Ovary (tissue), 10 donors: ENCODE measurements at places on chromosomes 5 and 9. TPM values are rescaled to one million over a fixed set of nuclear protein-coding genes. Genes with fewer than 3 reads are reported as not detected.

GRCh38 chr5:1436681-1437080, 8.6 kb downstream of the SLC6A3 start:
- DNase-seq: no peak

Gene TLX3
- total RNA-seq: not detected

Gene NOXA1
- 10.3 TPM for total RNA-seq

DNA sequence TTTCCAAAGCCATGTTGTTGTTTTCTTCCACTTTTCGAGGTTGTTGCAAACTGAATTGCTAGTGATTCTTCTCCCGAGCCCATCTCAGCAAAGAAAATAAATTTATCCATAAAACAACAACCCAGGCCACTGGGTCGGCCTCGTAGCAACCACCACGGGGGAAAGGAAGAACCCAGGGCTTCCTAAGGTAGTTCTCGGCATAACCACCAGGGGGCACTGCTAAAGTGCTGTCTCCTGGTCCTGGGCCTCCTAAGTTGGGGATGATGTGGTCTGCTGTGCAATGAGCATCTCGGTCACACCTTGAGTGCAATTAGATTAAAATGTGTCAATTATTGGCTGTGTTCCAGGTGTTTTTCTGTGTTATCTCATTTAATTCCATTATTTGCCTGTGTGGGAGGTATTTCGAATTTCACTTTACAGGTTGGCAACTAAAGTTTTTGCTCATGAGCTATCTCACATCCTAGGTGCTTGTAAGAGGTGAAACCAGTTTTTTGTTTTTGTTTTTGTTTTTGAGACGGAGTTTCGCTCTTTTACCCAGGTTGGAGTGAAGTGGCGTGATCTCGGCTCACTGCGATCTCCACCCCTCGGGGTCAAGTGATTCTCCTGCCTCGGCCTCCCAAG, 102.8 kb upstream of the DAP start:
- DNase-seq: no peak

Gene RECK
- 13.3 TPM for total RNA-seq

- no peak for DNase-seq
Measured at GRCh38 chr5:84191281-84191680, 193.4 kb downstream of the EDIL3 start.

Gene WWC1
- 14.0 TPM for total RNA-seq

DNA sequence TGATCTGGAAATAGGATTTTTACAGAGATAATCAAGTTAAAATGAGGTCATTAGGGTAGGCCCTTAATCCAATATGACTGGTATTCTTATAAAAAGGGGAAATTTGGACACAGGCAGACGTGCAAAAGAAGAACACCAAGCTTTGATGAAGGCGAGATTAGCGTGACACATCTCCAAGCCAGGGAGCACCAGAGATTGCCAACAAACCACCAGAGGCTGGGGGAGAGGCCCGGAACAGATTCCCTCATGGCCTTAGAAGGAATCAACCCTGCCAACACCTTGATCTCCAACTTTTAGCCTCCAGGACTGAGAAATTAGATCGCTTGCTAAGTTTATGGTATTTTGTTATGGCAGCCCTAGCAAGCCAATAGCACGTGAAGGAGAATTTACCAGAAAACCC, 10.8 kb upstream of the ARSI start:
- no peak for DNase-seq

GRCh38 chr5:56831773-56832172, 16.4 kb downstream of the MAP3K1 start:
- no peak for DNase-seq

GRCh38 chr5:81756016-81756415, 5.1 kb upstream of the SSBP2 start:
- no peak for DNase-seq

DNA sequence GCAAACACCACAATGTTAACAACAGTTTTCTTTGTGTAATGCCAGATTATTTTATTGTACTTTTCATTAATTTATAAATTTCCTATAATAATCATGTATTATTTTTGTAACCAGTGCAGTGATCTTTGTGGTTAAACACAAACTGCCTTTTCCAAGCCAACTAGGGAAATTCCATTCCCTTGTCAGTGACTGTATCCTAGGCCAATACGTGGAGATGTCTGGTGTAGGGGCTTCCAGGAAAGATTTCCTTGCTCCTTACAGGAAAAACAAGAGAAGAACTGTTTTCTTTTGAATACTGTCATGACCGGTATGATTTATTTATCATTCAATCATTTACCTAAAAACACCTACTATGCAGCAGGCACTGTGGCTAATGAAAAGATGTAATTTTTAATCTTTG, 31.4 kb downstream of the FANCC start:
- no peak for DNase-seq

Gene SLC22A4
- total RNA-seq: 4.3 TPM
